PC-9 (cell line): ENCODE measurements at places on chromosomes 5 and 9.

GRCh38 chr5:313265-313664, 8.2 kb upstream of the AHRR start:
- DNase-seq = no peak

- no peak for DNase-seq
Observed at GRCh38 chr5:132812781-132813598, at the start of gene SOWAHA. Gene SOWAHA (plus strand): TSS chr5:132813302. CDS start chr5:132813622, 320 bp downstream.

DNA sequence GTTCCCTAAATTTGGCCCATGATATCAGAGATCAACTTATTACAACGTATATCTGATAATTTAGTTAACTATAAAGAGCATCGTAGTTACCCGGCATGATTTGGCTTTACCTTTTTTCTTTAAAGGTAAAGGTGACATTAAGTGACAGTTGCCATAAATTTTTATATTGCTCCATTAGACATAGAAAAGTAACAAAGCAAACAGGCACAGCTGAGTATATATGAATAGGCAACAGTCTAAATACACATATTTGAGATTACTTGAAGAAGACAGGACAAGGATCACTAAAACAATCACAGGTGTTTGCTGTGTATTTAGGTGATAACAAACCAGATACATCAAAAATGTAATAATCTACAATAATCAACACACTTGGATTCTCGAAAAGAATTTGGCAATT, 34.8 kb downstream of the RFX3 start:
- no peak for DNase-seq

DNA sequence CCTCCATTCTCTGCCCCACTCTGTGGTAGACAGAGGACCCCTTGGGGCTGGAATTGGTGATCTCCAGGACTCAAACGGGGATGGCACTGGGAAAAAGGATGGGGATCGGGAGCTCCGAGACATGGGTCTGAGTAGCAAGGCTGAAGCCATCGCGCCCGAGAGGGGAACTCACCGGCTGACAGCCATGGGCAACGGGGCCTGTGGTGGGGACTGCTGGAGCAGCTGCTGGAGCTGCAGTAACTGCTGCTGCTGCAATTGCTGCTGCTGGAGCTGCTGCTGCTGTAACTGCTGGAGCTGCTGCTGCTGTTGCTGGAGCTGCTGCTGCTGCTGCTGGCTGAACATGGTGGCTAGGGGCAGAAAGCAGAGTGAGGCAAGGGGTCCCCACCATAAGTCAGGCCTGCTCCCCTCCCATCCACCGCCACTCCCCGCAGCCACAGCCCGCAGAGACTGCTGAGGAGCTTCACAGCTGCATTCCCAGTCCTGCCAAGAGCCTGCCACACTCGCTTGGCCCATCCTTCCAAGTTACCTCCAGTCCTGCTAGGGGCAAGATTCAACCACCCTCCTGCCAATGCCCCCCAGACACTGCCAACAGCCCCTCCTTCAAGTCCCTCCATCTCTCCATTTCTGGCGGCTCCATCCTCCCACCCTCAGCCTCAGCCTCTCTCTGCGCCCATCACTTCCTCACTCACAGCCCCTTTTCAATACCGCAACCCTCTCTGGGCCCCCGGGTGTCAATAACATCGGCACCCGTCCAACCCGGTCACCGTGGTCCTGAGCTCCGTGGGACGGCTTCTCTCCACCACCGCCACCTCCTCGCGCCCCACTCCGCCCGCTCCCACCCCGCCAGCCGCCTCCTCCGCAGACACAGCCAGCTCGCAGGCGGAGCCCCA, 611 bp downstream of the CIZ1 start:
- no peak for DNase-seq

- no peak for DNase-seq
Observed at GRCh38 chr9:96022445-96023051, 147.1 kb downstream of the ERCC6L2 start.
